ENCODE measurements at places on chromosomes 12 and 14.

DNA sequence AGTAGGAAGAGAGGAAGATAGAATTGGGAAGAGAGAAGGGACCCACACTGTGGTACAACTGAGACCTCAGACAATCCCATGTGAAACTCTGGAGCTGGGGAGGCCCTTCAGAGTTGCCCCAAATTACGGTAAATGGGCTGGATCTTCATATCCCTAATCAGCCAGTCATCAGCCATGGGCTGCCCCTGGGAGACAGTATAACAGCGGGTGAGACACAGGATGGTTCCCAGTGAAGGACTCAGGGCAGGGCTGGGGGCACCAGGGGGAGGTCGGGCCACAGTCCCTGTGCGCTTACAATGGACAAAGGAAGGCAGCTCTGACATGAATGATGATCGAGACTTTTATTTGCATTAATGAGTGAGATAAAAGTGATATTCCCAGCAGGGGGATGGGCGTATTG, 74.2 kb upstream of the BDKRB2 start:
- DNase-seq: no peak

DNA sequence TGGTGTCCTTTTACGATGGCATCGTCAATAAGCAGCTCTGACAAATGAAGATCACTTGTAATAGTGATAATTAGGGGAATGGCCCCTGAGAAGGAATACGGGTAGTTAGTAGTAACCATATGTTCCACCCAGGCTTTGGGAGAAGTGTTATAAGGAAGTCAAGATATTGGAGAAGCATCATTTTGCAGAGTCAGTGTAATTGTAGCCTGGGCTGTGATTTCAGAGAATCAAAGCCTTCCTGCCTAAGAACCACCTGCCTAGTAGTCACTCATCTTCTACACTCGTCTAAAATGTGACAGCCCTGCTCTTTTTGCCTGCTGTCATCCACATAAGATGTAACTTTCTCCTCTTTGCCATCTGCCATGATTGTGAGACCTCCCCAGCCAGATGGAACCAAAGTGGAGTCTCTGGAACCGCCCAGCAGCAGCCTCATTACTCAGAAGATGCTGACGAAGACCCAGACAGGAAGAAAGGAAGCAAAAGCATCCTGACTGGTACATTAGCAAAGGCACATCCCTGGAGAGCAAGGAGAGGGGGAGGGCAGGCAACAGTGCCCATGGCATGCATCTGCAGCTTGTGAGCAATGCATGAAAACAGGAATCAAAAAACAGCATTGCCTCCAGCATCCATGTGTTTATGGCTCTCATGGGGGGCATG, 12.6 kb upstream of the EDDM3A start:
- DNase-seq: no peak

GRCh38 chr14:54627540-54628363, 60.8 kb downstream of the SAMD4A start:
- DNase-seq: peak; percentile 39

- DNase-seq: no peak
Observed at GRCh38 chr14:59360923-59361794, 104.0 kb downstream of the GPR135 start.

GRCh38 chr12:66885115-66885875, 206.4 kb upstream of the GRIP1 start:
- no peak for DNase-seq
